CD4-positive, alpha-beta T cell treated with Interleukin-15 for 4 hours (primary cell): ENCODE measurements at places on chromosomes 2 and 18.

DNA sequence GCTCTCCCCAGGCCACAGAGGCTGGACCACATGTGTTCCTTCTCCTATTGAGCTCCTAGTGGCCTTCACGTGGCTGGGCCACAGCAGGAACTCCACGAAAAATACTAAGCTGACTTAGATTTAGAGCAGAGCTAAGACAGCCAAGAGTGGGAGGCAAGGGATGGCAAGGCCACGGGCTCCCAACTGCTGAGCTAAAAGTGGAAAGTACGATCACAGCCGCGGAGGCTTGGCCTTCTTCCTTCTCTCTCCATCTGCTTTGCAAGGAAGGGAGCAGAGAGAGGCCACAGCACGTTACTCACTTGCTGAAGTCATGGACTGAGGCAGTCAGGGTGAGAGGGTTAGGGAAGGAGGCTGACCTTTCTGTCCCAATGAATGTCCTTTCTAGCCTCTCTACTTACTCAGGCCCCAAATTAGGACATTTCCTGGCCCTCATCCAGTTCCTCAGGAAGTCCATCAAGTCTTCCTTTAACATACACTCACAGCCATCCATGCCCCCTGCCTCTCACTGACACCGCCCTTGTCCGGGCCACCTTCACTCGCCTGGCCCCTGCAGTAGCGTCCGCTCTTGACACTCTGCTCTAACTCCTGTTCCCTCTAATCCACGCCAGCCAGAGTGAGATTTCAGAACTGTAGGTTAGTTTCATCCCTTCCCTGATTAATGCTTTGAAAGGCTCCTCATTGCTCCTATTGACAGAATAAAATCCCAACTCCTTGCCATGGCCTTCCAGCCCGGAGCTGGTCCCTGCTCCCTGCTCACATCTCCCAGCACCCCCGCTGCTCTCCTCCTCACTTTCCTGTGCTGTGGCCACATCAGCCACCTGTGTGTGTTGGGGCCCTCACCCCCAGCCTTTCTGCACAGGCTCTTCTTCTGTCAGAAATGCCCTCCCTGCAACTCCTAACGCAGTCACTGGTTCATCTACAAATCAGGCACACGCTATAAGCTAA is 204.2 kb downstream of the CYP26B1 start:
- no peak for DNase-seq

GRCh38 chr2:81206216-81206615 is 901.7 kb upstream of the LRRTM1 start:
- no peak for DNase-seq

GRCh38 chr2:164808776-164809175 is 32.8 kb downstream of the COBLL1 start:
- DNase-seq, result no peak

DNA sequence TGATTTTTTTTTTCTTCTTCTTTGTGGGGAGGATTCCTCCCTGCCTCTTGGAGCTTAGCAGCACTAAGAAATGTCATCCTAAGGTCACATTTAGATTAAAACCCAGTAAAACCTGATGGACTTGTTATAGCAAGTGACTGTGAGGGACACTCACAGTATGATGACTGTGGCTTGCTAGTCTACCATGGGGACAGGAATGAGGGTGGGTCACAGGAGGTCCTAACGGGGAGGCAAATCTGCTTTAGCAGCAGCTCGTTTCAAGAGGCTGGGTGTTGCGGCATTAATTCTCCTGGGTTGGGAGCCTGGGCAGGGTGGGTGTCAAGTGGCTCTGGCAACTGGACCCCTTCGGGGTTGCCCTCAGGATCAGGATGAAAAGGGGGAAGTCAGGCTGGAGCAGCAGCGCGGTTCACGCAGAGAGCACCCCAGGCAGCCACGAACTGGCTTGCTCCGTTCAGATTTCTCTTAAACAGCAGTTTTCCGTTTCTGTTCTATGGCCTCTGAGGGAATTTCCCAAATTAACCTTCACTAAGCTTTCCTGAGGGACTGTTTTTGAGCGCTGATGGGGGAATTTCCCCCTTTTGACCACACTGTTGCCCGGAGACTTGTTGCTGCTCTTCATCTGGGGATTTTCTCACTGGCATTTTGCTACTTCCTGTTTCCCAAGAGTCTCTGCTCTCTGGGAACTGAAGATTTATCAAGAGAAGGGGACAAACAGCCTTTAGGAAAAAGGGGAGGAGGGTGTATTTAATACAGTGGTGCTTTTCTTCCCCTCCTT is 59.8 kb upstream of the PELI1 start:
- DNase-seq, result peak; percentile 64

- no peak for DNase-seq
Measured at GRCh38 chr2:34660741-34661140, 1061.6 kb upstream of the FAM98A start.

- no peak for DNase-seq
Measured at GRCh38 chr2:229226382-229226781, 44.7 kb downstream of the PID1 start.

DNA sequence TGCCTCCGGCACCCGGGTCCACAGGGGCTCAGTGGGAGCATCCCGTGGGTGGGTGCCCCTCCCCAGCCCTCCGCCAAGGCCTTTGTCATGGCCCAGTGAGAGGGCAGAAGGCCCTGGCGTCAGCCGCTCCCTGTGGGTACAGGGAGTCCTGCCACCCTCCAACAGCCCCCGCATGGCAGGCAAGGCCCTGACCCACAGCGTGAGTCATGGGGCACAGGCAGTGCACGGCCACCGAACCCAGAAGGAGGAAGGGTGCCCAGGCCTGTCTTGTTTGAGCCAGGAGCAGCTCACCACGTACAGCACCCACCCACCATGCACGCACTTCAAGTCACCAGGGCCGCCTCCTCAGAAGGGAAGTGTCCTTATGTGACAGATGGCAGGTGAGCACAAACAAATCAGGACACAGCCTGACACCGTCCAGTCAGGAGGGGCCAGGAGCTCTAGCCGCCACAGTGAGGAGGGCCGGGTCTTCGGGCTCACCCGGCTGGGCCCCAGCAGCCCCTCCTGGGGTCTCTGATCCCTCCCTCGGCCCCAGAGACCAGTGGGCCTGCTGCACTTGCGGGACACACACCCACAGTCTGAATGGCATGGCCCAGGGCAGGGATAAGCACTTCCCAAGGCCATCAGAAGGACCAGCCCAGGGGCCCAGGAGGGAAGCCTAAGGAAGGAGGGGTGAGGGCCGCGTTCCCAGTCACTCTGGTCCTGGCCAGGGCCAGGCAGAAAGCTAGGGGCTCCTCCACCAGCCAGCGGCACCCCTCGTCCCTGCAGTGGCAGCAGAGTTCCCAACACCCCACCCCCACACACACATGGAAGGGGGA is 25.8 kb downstream of the BIN1 start:
- DNase-seq, result peak; percentile 55

DNA sequence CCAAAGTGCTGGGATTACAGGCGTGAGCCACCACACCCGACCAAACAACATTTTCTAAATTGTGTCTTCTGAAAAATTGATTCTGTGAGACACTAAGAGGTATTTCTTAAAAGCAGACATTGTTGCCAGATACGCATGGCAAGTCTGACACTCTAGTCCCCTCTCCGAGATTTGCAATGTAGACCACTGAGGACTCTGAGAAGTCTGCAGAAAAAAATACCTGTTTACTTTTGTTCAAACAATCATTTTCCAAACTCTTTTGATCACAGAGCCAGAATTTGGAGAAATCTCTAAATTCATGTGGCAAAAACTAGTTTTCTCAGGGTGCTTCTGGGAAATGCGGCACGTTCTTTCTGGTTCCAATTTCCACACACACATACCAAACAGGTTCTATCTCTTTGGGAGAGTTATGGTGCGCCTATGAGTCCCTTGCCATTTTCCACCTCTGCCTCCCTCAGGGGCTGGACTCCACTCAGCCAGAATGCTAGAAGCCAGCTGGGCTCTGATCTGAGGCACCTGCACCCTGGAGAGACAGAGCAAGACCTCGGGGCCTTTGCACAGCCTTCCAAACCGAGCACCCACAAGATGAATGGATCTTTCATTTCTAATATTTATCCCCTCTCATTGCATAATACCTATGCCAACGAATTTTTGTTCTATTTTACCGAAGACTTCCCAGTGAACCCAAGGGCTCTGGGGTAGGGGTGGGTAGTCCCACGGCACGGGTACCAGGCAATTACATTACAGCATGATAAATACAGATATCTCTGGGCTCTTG is 152.7 kb downstream of the MYCN start:
- DNase-seq, result no peak

GRCh38 chr2:26555246-26556133 is 77.6 kb upstream of the OTOF start:
- DNase-seq, result no peak
